ENCODE measurements at places on chromosomes 11 and 22.

DNA sequence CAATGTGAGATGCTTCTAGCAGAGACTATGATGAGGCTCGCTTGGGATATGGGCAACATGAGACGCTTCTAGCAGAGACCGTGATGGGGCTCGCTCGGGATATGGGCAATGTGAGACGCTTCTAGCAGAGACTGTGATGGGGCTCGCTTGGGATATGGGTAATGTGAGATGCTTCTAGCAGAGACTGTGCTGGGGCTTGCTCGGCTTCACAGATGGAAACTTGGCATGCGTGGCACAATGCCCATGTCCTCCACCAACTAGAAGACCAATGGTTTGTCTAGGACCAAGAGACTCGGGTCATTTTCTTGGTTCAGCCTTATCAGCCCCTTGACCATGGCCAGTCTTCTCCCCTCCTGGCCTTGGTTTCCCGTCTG lies 7.1 kb downstream of the MYEOV start:
- DNase-seq, result no peak

GRCh38 chr11:1648653-1649420 lies 19.3 kb downstream of the KRTAP5-5 start:
- no peak for DNase-seq

DNA sequence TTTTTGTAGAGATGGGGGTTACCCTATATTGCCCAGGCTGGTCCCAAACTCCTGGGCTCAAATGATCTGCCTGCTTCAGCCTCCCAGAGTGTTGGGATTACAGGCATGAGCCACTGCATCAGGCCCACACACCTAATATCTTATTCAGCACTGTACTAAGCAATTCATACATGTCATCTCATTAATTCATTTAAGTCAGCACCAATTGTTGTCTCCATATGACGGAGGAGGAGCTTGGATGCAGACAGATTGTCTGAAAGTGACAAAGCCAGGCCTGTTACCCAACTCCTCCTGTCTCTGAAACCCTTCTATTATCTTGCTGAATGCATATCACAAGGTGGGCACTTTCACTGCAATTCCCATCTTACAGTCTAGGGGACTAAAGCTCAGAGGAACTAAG lies 57.5 kb upstream of the ALX4 start:
- no peak for DNase-seq

DNA sequence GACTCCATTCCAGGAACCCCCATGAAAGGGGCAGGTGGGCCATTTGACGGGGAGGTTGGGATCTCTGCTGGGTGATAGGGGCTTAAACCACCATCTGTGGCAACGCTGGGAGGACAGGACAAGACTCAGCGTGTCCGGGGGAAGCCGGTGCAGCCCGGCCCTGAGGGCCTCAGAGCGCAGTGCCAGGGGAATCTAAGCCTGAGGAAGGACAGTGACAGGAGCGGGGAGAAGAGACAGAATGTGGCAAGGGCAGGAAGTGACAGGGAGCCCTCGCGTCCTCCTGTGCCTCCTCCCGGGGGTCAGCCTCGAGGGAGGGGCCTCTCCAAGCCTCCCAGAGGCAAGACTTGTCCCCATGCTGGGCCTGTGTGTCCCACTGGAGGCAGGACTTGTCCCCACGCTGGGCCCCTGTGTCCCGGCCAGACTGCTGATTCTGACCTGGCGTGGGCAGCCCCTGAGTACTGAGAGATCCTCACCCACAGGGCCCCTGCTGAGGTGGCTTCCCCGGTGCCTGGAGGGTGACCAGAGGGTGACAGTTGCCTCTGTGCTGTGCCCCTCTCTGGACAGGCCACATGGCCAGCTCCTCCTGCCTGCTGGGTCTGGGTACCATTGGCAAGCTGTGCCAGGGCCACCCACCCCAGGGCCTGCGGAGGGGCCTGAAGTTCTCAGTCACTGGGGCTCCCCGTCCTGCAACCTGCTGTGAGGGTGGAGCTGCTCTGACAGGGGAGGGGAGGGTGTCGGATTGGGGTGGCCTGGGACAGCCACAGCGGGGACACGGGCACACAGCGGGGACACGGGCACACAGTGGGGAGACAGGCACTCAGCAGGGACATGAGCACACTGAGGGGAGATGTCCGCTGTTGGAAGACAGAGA lies 676.2 kb downstream of the BRD1 start:
- no peak for DNase-seq

- DNase-seq, result peak; percentile 80
Observed at GRCh38 chr22:30044369-30044768, 35.9 kb upstream of the HORMAD2 start.

DNA sequence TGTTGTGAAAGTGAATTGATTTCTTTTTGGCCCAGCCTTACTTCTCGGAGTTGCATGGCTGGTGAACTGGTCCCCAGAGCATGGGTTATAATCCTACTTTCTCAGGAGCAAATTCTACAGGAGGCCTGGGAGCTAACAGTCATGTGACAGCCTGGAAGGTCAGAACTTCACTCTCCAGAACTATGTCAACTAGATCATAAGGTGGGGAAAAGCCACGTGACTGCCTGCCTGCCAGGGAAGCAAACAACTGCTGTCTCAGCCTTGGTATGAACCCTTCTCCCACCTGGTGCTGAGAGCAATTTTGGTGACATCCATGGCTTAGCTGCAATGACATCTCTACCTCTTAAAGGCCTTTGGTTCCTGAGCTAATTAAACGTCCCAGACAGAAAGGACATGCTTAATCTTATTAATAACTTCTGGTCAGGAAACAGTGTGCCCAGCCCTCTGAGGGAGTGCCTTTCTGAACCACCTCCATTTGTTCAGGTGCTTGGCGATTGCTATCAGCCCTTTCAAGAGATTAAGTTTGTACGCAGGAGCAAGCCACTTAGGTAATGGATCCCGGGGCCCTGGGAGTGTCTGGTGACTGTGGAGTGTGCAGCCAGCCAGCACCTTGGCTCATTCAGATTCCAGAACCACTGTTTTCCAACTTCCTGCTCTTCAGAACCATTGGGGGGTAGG lies 1.4 kb upstream of the CREB3L1 start:
- DNase-seq, result no peak

DNA sequence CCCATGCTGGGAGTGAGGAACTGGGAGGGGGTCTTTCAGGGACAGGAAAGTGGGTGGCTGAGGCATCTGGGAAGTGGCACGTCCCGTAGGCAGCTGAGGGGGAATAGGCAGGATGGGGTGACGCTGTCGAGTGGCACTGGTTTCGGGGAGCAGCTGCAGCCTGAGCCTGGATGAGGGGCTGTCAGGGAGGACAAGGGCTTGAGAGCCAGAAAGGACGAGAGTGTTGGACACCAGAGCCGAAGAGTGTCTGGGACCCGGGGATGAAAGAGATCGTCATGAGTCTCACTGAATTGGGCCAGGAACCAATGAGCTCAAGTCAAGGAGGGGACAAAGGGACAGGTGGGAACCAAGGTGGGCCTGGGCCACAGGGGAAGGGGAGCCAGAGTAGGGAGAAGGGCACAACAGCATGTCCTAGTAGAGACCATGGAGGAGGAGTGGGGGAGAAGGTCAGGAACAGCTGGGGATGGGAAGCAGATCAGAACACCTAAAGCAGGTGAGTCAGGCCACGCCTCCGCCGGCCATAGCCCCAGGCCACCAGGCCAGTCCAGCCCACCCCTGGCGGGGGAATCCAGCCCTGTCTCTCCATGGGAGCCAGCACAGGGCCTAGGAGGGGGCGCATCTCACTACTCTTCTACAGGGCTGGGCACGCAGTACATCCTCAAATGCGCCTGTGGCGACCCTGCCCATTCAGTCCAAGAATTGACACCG lies 4.2 kb downstream of the RAB3IL1 start:
- no peak for DNase-seq

GRCh38 chr22:36405221-36405661 lies 17.5 kb upstream of the MYH9 start:
- DNase-seq, result no peak

GRCh38 chr11:115710980-115711379 lies 206.8 kb upstream of the CADM1 start:
- DNase-seq, result no peak

GRCh38 chr11:27391331-27392015 lies 28.5 kb upstream of the CCDC34 start:
- DNase-seq, result no peak

GRCh38 chr11:130525307-130525706 lies 76.9 kb downstream of the ADAMTS15 start:
- DNase-seq, result no peak

DNA sequence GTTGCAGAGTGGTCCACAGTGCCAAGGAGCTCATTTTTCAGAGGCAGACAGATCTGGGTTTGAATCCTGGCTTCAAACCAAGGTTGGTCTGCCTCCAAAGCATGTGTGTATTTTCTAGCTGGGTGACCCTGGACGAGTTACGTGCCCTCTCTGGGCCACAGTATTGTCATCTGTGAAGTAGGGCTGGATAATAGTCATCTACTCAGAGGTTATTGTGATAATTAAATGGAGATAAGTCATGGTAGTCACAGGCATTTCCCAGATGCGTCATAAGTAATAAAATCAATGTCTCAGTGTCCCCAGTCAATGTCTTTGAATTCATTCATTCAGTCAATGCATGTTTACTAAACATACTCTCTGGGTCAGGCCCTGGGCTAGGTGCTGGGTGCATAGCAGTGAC lies 8.6 kb downstream of the OMP start:
- no peak for DNase-seq

GRCh38 chr11:5004424-5005274 lies 10.0 kb downstream of the OR51L1 start:
- peak; percentile 43 for DNase-seq

GRCh38 chr11:90500922-90501568 lies 278.2 kb upstream of the CHORDC1 start:
- DNase-seq, result no peak

- DNase-seq, result no peak
Observed at GRCh38 chr22:20998411-20999336, 3.2 kb downstream of the THAP7 start.

GRCh38 chr11:87819151-87819550 lies 356.1 kb downstream of the RAB38 start:
- DNase-seq, result peak; percentile 25

GRCh38 chr11:1920909-1921573 lies 1.5 kb downstream of the TNNT3 start:
- no peak for DNase-seq
